ENCODE measurements at places on chromosomes 3 and 15.
A peak's percentile ranks its signal among the peaks of the same experiment; 100 is the strongest.

- DNase-seq = peak; percentile 85
Measured at GRCh38 chr3:45688194-45688881, 858 bp upstream of the SACM1L start.

- peak; percentile 53 for DNase-seq
Measured at GRCh38 chr15:74278207-74278606, 42.1 kb downstream of the CCDC33 start.

DNA sequence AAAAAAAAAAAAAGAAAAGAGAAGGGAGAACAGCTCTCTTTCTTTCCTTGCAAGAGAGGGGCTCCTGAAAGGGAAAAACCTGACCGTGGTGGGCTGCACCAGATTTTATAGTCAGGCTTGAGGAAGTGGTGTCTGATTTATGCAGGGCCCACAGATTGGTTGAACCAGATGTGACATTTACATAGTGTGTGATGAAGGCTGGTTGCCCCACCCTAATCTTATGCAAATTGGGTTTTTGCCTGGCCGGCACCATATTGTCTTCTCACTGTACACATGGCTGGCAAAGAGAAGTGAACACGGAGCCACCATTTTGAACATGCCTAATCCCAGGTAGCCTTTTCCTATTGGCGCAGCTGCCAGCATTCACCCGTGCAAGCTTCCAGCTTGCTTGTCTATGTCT lies 154.4 kb downstream of the OXSM start:
- no peak for DNase-seq

DNA sequence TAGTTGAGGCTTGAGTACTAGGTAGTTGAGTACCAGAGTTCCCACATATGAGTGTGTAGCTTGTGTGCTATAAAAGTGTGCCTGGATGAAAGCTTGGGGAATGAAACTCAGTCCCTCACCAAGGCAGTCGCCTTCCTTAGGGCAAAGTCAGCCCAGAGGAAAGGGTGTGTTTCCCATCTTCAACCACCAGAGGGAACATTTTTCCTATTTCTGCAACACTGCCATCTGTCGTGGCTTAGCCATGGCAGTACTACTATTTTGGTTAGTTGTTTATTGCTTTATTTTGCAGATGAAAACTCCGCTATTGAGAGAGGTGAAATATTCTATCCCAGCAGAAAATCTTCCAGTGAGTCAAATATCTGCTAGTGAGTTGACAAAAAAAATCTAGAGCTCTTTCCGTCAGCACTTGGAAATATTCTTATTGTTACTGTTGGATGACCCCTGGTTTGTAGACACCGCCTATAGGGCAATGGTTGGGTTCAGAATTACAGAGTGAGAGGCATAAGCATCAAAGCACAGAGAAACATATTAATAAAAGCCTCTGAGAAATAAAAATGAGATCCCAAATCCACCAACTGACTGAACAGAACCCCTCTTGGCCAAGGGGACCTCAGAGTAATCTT lies 239.9 kb downstream of the CPNE4 start:
- DNase-seq = peak; percentile 85

DNA sequence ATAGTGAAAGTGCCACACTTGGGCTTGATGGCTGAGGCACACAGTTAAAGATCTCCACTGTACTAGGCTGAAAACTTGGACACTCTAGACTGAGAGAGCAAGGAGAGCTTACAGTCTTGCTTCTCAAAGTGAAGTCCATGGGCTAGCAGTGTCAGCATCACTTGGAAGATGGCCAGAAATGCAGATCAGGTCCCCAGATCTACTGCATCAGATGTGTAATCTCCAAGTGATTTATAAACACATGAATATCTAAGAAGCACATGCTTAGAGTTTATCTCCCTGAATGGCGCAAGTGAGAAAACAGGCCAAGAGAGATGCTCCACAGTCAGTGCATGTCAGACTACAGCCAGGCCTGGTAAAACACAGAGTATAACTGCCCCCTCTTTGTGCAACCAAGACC lies 308.6 kb downstream of the CLSTN2 start:
- DNase-seq = no peak

Data from eye (tissue), 1 donor.